Testis (tissue), 5 donors: ENCODE measurements at places on chromosomes 6 and 20. TPM values are rescaled to one million over a fixed set of nuclear protein-coding genes. Genes with fewer than 3 reads are reported as not detected.

- peak overlapping the region; percentile 23 for H3K27ac ChIP-seq
- no peaks in the 10 kb centered on the region for H3K27me3 ChIP-seq
These were observed 31.0 kb downstream of the DAAM2 start for GRCh38 chr6:39822846-39823815.

DNA sequence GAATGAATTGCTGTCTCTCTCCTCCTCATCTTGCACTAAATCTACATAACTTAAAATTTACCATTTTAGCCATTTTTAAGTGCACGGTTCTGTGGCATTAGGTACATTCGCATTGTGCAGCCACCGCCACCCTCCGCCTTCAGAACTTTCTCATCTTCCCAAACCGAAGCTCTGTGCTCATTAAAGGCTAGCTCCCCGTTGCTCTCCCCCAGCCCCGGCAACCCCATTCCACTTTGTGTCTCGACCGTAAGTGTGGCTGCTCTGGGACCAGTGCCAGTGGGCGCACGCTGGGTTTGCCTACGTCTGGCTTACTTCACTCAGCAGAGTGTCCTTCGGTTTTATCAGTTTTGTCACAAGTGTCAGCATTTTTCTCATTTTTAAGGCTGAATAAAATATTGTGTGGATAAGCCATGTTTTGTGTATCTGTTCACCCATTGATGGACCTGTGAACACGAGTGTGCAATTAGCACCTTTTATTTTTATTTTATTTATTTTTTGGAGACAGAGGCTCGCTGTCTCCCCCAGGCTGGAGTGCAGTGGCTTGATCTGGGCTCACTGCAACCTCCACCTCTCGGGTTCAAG, 16.8 kb downstream of the SLC17A9 start:
- peaks cover 14% of the 10 kb centered on the region for H3K4me1 ChIP-seq
- H3K27ac ChIP-seq: no peak overlapping the region
- H3K4me3 ChIP-seq: no peak overlapping the region
- DNase-seq: peak; percentile 81
- no peaks in the 10 kb centered on the region for H3K27me3 ChIP-seq

DNA sequence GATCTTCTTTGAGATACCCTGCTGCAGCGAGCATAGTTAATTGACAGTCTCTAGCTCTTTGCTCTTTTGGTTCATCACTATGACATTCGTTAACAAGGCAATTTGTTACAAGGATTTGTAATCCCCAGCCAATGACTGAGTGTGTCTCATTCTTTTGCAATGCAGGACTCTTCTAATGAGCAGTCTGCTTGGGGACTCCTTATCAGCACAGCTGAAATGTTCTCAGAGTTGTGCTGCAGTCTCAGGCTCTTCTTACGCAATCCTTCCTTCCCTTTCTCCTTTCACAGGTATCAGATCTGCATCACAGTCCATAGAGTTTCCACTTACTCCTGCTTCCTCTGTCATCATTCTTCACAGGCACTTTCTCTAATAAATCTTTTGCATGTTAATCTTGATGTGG, 161.2 kb upstream of the OGFRL1 start:
- H3K4me3 ChIP-seq: no peak overlapping the region
- H3K36me3 ChIP-seq: no peaks in the 10 kb centered on the region
- H3K4me1 ChIP-seq: no peaks in the 10 kb centered on the region

The RNF146 gene
- polyA plus RNA-seq: 55.8 TPM

- no peaks in the 10 kb centered on the region for H3K27me3 ChIP-seq
- no peaks in the 10 kb centered on the region for H3K36me3 ChIP-seq
- H3K4me3 ChIP-seq: no peak overlapping the region
- H3K27ac ChIP-seq: no peak overlapping the region
- H3K4me1 ChIP-seq: no peaks in the 10 kb centered on the region
These were observed 44.5 kb upstream of the BMP6 start for GRCh38 chr6:7681449-7681848.

The TREML1 gene
- polyA plus RNA-seq: not detected

- H3K27ac ChIP-seq: no peak overlapping the region
- H3K4me3 ChIP-seq: no peak overlapping the region
- no peaks in the 10 kb centered on the region for H3K27me3 ChIP-seq
- H3K36me3 ChIP-seq: no peaks in the 10 kb centered on the region
- DNase-seq: no peak
These were observed 51.3 kb downstream of the KLHL32 start for GRCh38 chr6:96975852-96976251.

GRCh38 chr6:48985025-48985424, 478.0 kb downstream of the MMUT start:
- H3K36me3 ChIP-seq: no peaks in the 10 kb centered on the region
- H3K4me1 ChIP-seq: no peaks in the 10 kb centered on the region
- no peak overlapping the region for H3K4me3 ChIP-seq
- DNase-seq: no peak
- H3K27ac ChIP-seq: no peak overlapping the region

GRCh38 chr6:64170316-64170715, 534.7 kb downstream of the PHF3 start:
- DNase-seq: no peak
- H3K36me3 ChIP-seq: no peaks in the 10 kb centered on the region
- no peaks in the 10 kb centered on the region for H3K4me1 ChIP-seq
- H3K27me3 ChIP-seq: no peaks in the 10 kb centered on the region

The BANF2 gene
- 133 TPM for polyA plus RNA-seq

DNA sequence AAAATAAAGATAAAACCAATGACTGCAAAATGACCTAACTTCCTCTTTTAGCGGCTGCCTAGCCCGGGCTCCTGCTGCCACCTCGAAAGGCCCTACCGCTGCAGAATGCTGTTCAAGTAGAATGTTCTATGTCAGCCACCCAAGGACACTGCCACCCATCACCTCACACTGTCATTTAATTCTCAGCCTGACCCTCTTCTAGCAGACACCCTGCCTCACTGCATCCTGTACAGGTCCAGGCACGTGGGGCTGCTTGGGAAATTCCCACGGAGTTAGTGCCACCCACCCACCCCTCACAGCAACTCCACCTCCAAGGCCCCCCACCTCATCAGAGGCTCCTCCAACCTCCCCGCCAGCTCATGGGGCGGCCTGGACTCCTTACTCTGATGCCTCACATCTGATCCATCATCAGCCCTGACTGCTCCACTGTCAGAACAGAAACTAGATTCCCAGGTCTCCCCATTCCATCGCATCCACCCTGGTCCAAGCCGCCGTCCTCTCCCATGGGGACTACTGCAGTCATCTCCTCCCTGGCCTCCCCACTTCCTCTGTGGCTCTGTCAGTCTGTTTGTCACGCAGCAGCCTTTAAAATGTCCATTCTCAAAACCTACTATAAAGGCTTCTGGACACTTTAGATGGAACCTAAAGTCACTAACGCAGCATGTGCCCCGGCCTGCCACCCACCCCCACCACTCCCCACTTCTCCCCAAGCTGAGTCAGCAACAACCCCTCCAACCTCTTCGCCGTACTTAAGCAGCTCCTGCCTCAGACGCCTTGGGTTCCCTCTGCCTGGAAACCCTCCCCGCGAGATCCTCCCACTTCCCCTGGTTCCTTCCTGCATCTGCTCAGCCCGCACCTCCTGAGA, 17.0 kb downstream of the NFATC2 start:
- H3K4me1 ChIP-seq: peaks cover 10% of the 10 kb centered on the region
- no peak for DNase-seq
- H3K27me3 ChIP-seq: no peaks in the 10 kb centered on the region
- H3K4me3 ChIP-seq: no peak overlapping the region
- H3K36me3 ChIP-seq: no peaks in the 10 kb centered on the region

GRCh38 chr20:52131048-52131643, 60.4 kb downstream of the ZFP64 start:
- H3K4me1 ChIP-seq: no peaks in the 10 kb centered on the region
- H3K4me3 ChIP-seq: no peak overlapping the region
- no peaks in the 10 kb centered on the region for H3K36me3 ChIP-seq
- DNase-seq: no peak
- no peaks in the 10 kb centered on the region for H3K27me3 ChIP-seq

DNA sequence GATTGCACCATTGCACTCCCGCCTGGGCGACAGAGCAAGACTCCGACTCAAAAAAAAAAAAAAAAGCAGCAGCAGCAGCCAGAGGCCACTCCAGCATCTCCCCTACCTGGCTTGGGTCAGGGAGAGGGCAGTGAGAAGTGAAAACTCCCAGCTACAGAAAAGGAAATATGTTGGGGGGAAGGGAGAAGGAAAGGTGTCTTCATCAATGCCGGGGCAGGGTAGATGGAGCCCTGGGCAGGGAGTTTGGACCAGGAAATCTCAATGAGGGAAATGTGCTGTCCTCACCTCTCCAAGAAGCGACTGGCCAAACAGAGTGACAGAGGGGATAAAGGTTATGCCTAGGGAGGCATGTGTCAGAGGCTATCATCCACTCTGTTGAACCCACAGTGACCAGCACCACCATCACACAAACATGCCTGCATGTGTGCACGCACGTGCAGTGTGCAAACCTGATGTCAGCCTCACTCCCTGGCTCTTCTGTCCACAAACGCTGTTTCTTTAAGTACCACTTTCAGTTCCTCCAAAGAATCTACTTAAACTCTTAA, 887 bp upstream of the AIF1 start:
- H3K4me3 ChIP-seq: no peak overlapping the region
- no peaks in the 10 kb centered on the region for H3K27me3 ChIP-seq
- DNase-seq: no peak
- H3K27ac ChIP-seq: no peak overlapping the region

GRCh38 chr6:66961191-66961590, 1254.2 kb upstream of the EYS start:
- H3K4me3 ChIP-seq: no peak overlapping the region
- H3K36me3 ChIP-seq: no peaks in the 10 kb centered on the region
- H3K27ac ChIP-seq: no peak overlapping the region
- H3K4me1 ChIP-seq: no peaks in the 10 kb centered on the region

The CARMIL1 gene
- 39.4 TPM for polyA plus RNA-seq

GRCh38 chr6:150310539-150310938, 58.3 kb upstream of the IYD start:
- H3K4me3 ChIP-seq: no peak overlapping the region
- H3K27me3 ChIP-seq: no peaks in the 10 kb centered on the region
- peaks cover 16% of the 10 kb centered on the region for H3K4me1 ChIP-seq
- no peaks in the 10 kb centered on the region for H3K36me3 ChIP-seq
- H3K27ac ChIP-seq: no peak overlapping the region

- peak; percentile 44 for DNase-seq
- H3K4me3 ChIP-seq: peak overlapping the region; percentile 96
- H3K27ac ChIP-seq: peak overlapping the region; percentile 96
- H3K36me3 ChIP-seq: no peaks in the 10 kb centered on the region
- no peaks in the 10 kb centered on the region for H3K27me3 ChIP-seq
These were observed 504 bp downstream of the B4GALT5 start for GRCh38 chr20:49712996-49713752.

DNA sequence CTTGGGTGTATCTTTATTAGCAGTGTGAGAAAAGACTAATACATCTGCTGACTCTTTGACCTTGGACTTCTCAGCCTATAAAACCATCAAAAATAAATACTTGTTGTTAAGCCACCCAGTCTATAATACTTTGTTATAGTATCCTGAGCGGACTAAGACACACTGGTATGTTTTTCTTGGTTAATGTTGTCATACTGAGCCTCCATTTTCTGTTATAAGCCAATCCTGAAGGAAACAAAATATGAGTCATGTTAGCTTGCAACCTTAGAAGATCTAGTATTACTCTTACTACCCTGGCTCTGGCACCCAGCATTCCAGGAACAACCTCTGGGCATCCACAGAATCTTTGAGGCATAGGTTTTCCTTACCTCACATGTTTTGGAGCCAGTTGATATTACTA, 307.2 kb downstream of the FRK start:
- DNase-seq: no peak
- H3K36me3 ChIP-seq: no peaks in the 10 kb centered on the region
- H3K27me3 ChIP-seq: no peaks in the 10 kb centered on the region

DNA sequence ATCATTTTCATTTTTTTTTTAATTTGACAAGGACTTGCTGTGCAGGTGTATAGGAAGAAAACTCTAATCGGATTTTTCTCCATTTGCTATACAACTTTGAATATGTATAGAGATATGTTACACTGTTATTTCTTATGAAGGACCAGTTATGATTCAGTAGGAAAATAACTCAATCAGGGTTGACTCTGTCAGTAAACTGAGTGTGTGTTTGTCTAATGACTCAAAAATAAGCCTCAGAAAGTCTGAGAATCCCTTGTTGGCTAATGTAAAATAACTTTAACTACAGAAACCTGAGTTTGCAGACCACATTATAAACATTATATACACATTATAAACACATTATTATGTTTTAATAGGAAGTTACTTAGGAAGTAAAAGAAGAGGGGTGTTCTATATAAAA, 352.6 kb downstream of the RIMS1 start:
- no peaks in the 10 kb centered on the region for H3K36me3 ChIP-seq
- no peak overlapping the region for H3K27ac ChIP-seq
- H3K4me3 ChIP-seq: no peak overlapping the region
- no peak for DNase-seq
- H3K4me1 ChIP-seq: no peaks in the 10 kb centered on the region
- no peaks in the 10 kb centered on the region for H3K27me3 ChIP-seq

The SERPINB6 gene
- polyA plus RNA-seq: 348 TPM

DNA sequence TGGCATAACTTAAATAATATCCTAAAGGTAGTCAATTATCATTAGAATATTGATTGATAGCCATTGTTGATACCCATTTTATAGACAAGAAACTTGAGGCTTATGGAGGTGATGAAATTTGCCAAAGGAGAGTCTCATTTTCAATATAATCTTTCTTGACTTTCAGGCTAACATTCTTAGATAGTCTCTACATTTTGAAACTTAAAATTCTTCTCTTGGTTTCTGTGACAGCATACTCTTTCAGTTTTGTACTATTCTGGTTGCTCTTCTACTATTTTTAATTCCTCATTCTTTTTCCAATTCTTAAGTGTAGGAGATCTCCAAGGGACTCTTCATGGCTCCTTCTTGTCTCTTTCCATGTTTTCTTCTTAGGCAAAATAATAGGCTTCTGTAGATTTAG, 3.7 kb upstream of the SH3BGRL2 start:
- no peak for DNase-seq
- no peaks in the 10 kb centered on the region for H3K27me3 ChIP-seq
- no peaks in the 10 kb centered on the region for H3K36me3 ChIP-seq

DNA sequence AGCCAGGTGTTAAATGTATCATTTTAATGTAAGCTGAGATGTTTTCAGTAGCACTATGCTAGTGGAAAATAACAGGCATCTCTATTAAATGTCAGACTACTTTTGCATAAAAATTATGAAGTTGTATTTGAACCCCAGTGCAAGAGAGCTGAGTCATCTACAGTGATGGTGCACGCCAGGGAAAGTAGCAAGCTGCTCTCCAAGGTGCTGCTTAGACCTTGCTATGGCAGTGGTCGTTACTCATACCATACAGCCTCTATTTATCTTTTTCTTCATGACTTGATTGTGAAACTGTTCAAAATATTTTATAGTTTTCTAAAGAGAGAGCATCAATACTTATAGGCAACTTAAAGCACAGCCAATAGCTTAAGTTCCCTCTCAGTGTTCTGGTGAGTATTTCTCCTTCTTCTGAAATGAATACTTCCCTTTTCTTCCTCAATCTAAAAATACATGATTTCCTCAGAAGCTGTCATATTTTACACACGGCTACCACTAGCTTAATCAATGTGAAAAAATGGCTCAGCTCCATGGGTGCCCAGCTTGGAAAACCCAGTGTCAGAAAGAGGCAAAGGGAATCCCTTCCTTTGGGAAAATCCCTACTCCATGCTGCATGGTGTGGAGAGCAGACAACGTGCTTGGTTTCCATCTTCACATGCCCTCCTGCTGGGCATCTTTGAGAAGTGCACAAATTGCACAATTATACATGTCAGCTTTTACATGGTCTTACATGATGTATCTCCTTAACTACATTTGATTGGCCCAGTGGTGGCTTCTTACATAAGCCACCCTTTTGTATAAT, 105.6 kb downstream of the ELOVL4 start:
- no peak overlapping the region for H3K4me3 ChIP-seq
- no peaks in the 10 kb centered on the region for H3K36me3 ChIP-seq
- no peaks in the 10 kb centered on the region for H3K27me3 ChIP-seq
- no peak for DNase-seq

The C6orf141 gene
- polyA plus RNA-seq: 11.3 TPM

The SPINT3 gene
- not detected for polyA plus RNA-seq

- no peak for DNase-seq
- H3K27ac ChIP-seq: no peak overlapping the region
These were observed 201.3 kb upstream of the DTNBP1 start for GRCh38 chr6:15864038-15864707.
